ENCODE measurements at places on chromosomes 6 and 20.

- H3K27ac ChIP-seq, result no peak overlapping the region
- no peak overlapping the region for H3K4me3 ChIP-seq
- no peaks in the 10 kb centered on the region for H3K4me1 ChIP-seq
Measured at GRCh38 chr20:63292292-63292701, 689 bp upstream of the COL20A1 start.

DNA sequence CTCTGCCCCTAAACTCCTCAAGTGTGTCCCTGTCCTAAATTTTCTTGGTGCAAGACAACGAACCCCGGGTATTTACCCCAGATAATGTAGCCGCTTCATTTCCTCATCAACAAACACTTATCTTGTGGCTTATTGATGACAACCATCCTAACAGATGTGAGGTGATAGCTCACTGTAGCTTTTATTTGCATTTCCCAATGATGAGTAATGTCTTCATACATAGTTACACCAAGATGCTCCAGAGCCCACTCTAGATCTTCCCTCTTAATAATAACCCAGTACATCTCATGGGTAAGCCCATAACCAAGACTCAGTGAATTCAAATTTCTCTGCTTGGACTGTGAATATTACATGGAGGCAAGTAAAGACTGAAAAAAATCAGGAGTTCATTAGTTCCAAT is 48.2 kb upstream of the BEND6 start:
- peak; percentile 74 for DNase-seq
- H3K27me3 ChIP-seq, result no peaks in the 10 kb centered on the region
- H3K27ac ChIP-seq, result no peak overlapping the region
- no peak overlapping the region for H3K4me3 ChIP-seq
- peaks cover 11% of the 10 kb centered on the region for H3K4me1 ChIP-seq

DNA sequence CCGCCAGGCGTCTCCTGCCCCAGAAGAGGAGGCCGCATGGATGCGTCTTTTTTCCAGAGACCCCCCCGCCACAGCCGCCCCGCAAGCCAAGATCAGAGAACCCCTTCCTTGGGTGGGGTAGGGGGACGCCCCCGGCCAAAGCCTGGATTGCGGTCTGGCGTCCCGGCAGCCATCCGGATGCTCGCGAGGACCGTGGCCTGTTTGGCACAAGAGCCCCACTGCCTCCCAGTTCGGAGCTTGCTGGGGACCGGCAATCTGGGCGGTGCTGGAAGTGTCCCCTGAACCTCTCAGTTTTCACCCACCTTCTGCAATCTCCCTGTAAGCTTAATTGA is 924 bp downstream of the FAM162B start:
- no peaks in the 10 kb centered on the region for H3K27me3 ChIP-seq
- DNase-seq, result no peak
- peak overlapping the region; percentile 70 for H3K4me3 ChIP-seq
- H3K27ac ChIP-seq, result peak overlapping the region; percentile 74
- H3K4me1 ChIP-seq, result no peaks in the 10 kb centered on the region

DNA sequence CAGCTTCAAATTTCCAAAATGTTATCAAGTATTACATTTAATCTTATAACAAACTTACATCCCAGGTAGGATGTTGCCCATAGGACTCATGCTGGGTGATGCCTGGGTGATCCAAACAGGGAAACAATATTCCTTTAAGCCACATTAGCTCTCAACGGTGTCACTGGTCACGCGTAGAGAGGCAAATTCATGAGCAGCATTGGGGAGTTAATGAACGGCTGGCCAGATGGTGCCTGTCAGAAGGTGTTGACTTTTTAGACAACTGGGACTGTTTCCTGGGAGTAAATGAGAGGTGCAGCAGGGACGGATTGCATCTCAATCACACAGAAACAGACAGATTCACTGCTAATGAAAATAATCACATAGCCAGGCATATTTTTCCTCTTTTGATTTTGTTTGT is 83.3 kb upstream of the ID4 start:
- no peak for DNase-seq
- H3K27me3 ChIP-seq, result no peaks in the 10 kb centered on the region

DNA sequence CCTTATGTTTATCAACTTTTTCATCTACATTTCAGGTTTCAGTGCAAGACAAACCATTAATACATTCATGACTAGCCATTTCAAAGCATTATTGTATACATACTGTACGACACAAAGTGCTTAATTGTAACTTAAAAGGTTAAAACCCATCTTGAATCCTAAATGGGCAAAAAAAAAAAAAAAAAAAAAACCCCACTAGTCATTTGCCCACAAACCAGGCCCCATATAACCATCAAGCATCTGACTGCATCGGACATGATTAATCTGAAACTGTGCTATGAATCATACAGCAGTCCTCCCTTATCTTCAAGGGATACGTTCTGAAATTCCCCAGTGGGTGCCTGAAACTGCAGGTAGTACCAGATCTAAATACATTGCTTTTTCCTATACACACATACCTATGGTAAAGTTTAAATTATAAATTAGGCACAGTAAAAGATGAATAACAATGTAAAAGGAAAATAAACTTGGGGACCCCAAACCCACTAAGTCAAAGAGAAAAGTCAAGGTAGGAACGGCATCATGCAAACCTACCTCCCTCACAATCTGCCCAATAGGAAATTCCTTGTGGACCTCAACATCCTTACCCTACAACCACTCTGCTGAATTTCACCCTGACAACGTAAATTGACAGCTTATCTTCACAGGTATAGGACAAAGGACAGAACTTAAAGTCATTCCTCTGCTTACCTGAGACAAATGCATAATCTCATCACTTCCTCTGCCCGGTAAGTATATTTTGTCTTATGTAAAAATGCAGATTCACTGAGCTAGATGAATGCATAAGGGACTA is 14.3 kb downstream of the B4GALT5 start:
- H3K27ac ChIP-seq, result no peak overlapping the region
- no peaks in the 10 kb centered on the region for H3K36me3 ChIP-seq
- H3K4me3 ChIP-seq, result no peak overlapping the region

Data from fibroblast of lung (primary cell).